ENCODE measurements at places on chromosomes 12 and 14.

DNA sequence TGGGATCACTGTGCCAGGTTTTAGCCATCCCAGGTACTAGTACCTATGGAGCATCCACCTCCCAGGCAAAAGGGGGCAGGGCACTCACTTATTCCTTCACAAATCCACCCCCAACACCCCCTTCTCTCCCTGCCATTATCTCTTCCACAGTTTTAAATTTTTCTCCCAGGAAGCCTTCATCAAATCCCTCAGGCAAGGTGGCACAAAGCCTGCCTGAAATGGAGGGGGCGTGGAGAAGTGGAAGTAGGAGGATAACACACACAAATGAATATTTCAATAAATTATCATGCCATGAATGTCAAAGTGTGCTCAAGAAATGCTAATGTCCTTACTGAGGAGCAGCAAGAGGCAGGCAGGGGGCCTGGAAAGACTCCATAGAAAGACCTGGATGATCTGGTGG is 4.7 kb upstream of the CHST11 start:
- no peak for DNase-seq

GRCh38 chr14:62897771-62898170 is 147.5 kb downstream of the KCNH5 start:
- DNase-seq: no peak

DNA sequence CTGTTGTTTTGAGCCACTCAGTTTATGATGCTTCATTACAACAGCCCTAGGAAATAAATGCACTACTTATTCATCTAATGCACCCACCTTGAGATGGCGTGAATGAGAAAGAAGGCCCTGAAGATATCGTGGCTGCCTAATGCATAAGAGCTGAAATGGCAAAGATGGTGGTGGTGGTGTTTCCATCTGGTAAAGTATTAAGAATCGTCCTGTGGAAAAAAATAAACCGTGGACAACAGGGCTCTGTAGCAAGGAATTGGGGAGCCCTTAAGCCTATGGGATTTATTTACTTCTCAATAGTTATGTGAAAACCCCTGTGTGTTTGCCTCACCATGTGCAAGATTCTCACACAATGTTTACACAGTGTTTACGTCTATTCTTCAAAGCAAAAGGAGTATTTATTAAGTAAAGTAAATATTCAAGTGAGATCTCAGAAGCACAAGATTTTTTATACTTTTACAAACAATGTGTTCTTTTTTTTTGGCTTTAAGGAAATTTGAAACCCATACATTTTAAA is 1555.2 kb upstream of the FLRT2 start:
- no peak for DNase-seq

DNA sequence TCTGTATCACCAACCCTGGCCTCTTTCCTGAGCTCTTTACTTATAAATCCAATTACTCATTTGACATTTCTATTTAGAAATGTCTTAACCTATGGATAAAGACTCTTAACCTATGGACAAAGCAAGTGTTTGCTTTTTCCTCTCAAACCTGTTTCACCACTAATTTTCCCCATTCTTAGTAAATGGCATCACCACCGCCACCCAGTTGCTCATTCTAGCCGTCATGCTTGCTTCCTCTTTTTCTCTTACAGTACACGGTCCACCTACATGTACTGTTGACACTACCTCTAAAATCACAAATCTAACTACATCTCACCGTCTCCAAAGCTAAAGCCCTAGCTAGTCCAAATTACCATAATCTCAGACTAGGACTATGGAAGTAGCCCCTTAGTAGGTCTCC is 60.0 kb downstream of the CAPS2 start:
- no peak for DNase-seq

- DNase-seq: no peak
Measured at GRCh38 chr12:88756153-88756552, 175.9 kb upstream of the KITLG start.

DNA sequence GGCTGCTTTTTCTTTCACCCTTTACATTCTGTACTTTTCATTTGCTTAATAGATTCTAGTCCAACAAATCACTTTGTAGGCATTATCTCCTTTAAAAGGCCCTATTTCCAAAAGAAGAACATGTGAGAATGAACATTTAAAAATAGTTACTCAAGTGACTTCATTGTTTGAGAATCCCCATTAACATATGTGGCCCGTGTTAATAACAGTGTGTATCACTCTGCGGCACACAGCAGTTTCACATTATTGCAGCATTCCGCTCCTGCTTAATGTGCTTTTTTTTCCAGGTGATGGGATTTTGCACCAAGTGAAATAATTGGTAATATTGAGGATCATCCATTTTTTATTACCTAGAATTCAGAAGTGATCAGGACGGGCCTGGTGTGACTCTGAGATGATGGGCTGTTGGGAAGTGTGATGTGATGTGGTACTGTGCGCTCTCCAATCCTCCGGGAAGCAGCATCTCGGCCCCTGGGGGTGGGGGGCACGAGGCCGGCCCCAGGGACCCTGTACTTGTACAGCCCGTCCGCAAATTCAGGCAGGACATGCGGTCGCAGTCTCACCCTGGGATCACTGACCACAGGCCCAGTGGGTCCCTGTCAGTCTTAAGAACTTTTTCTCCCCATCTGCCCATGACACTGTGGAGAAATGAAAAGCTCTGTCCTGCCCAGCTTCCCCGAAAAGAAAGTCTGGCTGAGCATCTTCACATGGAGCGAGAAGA is 32.9 kb downstream of the SLC15A4 start:
- no peak for DNase-seq

DNA sequence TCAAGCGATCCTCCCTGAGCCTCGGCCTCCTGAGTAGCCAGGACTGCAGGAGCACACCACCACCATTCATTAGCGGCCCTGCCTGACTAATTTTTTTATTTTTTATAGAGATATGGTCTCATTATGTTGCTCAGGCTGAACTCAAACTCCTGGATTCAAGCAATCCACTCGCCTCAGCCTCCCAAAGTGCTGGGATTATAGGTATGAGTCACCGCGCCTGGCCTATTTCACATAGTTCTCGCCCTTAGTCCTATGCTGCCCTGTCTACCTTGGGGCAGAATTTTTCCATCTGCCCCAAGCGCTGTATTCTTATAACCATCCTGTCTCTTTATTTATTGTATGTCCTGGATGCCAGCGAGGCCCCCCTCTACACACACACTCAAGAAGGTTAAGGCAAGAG is 50.9 kb upstream of the BCL2L14 start:
- DNase-seq: peak; percentile 15

- DNase-seq: no peak
Measured at GRCh38 chr12:120639771-120640721, at the start of gene CABP1. Gene CABP1 (plus strand): TSS chr12:120640626. CDS start chr12:120640686, 60 bp downstream.

- DNase-seq: no peak
Measured at GRCh38 chr12:20508359-20508758, 140.0 kb downstream of the PDE3A start.

- no peak for DNase-seq
Measured at GRCh38 chr14:91078095-91078737, 17.8 kb upstream of the RPS6KA5 start.

DNA sequence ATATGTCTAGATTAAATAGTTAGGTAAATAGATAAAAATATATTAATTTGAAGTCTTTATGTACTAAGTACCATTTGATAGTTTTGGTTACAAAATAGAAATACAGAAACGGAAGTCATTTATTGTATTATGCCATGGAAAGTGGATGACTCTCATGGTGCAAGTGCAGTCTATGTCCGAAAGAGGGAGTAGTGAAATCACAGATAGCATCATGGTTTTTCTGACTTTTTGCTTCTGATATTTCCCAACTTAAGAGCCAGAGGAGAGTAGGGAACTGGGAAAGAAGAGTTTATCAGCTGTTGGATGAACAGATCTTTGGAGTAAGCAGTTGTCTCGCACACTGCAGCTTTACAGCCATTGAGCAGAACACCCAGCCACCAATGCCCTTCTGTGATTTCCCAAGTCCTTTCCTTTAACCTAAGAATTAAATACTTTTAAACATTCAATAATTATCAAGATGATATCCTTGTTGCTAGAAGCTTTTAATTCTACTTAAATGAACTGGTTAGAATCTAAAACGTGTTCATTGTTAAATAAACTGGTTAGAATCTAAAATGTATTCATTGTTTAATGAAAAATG is 18.4 kb upstream of the SRGAP1 start:
- DNase-seq: peak; percentile 75

GRCh38 chr14:70018230-70018629 is 139.0 kb downstream of the SMOC1 start:
- DNase-seq: no peak

DNA sequence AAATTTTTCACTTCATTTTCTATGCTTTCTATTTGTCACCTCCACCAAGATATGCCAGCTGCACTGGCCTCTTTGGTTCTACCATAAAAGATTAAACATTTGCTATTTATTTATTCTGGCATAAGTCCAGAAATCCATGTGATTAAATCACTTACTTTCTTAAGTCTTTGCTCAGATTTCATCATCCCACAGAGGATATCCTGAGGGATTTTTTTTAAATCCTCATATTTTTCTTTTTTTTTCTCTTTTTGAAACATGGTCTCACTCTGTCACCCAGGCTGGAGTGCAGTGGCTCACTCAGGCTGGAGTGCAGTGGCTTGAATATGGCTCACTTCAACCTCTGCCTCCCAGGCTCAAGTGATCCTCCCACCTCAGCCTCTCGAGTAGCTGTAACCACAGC is 645.4 kb upstream of the ATXN7L3B start:
- DNase-seq: peak; percentile 13

DNA sequence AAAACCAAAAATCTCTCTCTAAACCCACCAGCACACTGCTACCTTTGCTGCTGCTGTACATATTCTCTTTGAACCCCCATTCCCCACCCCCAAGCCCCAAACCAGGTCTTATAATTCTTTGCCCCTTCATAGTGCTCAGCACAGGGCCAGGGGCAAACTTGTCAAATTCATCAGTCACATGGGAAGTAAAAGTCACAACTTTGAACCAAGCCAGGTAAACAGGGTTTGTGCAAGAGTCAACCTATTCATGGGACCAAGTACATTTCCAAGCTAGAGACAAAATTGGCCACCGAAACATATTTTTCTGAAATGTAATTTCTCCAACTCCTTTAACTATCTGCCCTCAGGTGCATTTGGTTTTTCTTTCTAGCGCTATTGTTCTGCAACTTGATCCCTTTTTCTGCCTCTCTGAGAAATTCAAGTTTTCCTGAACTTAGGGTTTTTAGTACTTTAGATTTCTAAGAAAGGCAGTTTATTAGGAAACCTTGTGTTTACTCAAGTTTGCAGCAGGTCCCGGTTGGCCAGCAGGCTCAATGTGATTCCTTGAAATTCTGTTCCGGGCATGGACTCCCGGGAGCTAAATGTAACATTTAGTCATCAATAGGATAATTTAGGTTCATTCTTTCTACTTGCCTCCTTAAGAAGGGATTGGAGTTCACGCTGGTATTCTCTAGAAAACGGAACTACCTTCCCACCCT is 230.5 kb downstream of the EFCAB11 start:
- DNase-seq: no peak

DNA sequence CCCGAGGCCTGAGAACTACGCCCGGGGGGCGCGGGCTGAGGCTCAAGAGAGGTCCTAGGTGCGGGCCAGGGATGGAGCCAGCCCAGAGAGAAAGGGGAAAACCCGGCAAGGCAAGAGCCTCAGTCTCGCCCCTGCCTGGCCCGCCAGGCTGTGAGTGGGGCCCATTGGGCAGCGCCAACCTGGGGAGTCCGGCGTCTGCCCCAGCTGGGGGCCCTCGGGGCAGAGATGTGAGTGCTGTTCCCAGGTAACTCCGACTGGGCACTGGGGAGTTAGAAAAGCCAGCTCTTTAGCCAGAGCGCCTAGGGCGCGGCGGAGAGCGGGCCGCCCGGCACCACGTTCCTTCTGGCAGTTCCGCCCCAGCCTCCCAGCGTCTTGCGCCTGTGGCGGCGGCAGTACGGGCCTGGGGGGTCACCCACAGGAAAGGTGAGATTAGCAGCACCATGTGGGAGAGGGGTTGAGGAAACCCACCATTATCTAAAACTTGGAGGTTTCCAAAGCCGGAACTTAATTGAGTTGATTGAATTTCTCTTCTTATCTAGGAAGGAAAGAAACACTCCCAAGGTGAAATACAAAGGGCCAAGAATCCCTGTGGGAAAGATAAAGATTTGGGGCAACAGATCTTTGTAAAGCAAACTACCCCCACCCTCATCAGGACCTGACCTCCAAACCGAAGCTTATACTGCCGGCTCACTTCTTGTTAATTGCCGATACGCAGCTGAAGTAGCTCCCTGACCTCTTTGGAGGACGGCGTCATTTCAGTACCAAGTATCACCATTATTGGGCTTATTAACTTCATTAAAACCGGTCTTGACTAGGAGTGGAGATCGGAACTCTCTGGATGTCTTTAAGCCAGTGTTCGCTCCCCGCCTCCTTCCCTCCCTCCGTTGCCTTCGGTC is 11.6 kb downstream of the OTX2 start:
- no peak for DNase-seq

GRCh38 chr12:89538897-89539296 is 13.1 kb upstream of the POC1B start:
- no peak for DNase-seq

DNA sequence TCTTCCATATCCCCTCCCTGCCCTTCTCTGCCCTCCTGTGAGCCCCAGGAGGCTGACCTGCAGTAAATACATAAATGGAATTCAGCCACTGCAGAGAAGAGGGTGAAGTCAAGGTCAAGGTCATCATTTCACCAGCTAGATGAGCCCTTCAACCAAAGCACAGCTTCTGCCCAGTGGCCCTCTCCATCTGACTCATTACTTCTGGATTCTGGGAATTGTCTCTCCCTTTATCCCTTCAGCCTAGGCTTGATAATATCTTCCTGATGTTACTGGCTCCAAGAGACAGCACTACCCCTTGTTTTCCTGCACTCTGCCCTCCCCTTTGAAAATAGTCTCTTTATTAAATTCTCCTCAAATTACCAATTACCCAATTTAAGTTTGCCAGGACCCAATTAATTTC is 64.5 kb downstream of the TTC9 start:
- DNase-seq: no peak

DNA sequence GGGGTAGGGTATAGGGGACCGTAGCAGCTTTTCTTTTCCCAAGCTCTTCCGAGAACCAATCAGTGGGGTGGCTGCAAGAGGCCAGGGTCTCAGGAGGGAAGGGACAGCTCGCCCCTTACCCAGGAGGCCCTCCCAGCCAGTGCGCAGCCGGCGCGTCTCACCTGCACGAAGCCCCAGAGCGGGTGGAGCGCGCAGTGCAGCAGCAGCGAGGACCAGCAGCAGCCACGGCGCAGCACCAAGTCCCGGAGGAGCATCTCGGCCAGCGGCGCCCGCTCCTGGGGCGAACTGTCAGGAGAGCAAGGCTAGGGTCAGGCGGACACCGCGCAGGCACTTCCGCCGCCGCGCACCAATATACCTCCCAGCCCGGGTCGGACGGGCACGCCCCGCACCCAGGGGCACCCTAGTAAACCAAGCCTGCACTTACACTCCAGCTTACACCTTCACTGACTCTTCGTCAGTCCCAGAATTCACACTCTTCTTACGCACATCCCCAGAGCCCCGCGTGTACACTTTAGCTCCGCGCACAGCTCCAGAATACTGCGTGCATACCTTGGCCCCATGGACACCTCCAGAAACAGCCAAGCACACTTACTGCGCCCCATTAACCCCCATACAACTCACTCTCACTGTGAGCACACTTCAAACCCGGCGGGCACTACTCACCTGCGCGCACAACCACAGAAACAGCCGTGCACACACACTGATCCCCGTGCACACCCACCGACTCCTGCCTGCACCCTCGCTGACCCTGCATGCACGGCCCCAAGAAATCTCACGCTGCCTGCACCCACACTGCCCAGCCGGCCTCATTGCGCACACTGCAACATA is 606 bp downstream of the PRIMA1 start:
- DNase-seq: no peak
